ENCODE measurements at places on chromosomes 2 and 18. TPM values are rescaled to one million over a fixed set of nuclear protein-coding genes. Genes with fewer than 3 reads are reported as not detected.

Gene KCNG2
- polyA plus RNA-seq, result 0.15 TPM

Gene CEP76
- 9.3 TPM for polyA plus RNA-seq

Gene RTP5
- polyA plus RNA-seq, result not detected

Gene ALK
- 0.11 TPM for polyA plus RNA-seq

Gene RAD51AP2
- polyA plus RNA-seq, result 0.18 TPM

Gene LRRC30
- 0.21 TPM for polyA plus RNA-seq

Gene TET3
- 22.4 TPM for polyA plus RNA-seq

Gene FIGN
- polyA plus RNA-seq, result 9.9 TPM

Gene CCDC85A
- polyA plus RNA-seq, result 1.3 TPM

Gene FAM124B
- 2.8 TPM for polyA plus RNA-seq

Gene ITPRID2
- polyA plus RNA-seq, result 168 TPM

Gene ANO7
- polyA plus RNA-seq, result 2.4 TPM

Gene KCNG3
- polyA plus RNA-seq, result 0.89 TPM

Measured in right renal pelvis (tissue), 4 donors.